ENCODE measurements at places on chromosomes 5 and 9.

GRCh38 chr5:64653766-64654560 lies 36.3 kb upstream of the SHISAL2B start:
- DNase-seq = no peak

DNA sequence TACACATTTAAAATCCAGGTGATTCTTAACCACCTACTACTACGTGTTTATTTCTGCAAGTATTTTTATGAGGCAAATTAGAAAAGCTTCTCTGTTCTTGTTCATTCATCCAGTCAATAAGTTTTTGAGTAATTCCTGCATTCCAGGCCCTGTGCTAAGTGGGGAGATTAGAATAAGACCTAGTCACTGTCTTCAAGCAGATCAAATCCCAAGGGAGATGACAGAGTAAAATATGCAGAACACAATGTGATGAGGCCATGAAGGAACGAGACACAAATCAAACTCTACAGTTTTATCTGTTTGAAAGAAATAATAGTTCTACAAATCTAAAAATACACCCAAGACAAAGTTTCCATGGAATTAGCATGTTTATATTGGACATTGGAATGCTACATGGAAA lies 158.8 kb downstream of the CEP120 start:
- DNase-seq = no peak

DNA sequence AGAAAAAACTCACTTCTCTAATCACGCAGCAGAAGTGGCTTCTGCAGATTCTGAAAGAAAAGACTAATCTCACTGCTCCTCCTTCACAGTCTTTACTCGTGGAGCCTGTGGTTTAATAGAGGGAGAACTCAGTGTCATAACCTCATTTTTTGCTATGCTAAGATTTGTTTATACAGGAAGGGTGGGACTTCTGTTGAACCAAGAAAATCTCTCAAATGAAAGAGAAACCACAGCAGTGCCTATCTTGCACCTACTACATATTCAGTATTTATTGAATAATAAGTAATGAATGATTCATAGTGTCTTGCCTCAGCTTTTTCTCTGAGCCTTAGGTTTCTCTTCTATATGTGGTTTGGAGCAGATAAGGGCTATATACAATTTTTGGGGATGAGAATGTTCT lies 136.1 kb upstream of the DMAC1 start:
- DNase-seq = no peak

GRCh38 chr9:5305741-5306140 lies 1.2 kb upstream of the RLN2 start:
- DNase-seq = no peak

GRCh38 chr9:105332471-105332870 lies 88.0 kb downstream of the SLC44A1 start:
- DNase-seq = peak; percentile 67

Measured in AG10803 (cell line).